ENCODE measurements at places on chromosomes 1 and 21.

- DNase-seq = peak; percentile 97
Measured at GRCh38 chr1:154974102-154974807, at the start of gene CKS1B. CKS1B (plus strand) TSS chr1:154974681; CDS start chr1:154974746, 65 bp downstream.

- no peak for DNase-seq
Measured at GRCh38 chr1:201406831-201407406, 7.8 kb upstream of the LAD1 start.

DNA sequence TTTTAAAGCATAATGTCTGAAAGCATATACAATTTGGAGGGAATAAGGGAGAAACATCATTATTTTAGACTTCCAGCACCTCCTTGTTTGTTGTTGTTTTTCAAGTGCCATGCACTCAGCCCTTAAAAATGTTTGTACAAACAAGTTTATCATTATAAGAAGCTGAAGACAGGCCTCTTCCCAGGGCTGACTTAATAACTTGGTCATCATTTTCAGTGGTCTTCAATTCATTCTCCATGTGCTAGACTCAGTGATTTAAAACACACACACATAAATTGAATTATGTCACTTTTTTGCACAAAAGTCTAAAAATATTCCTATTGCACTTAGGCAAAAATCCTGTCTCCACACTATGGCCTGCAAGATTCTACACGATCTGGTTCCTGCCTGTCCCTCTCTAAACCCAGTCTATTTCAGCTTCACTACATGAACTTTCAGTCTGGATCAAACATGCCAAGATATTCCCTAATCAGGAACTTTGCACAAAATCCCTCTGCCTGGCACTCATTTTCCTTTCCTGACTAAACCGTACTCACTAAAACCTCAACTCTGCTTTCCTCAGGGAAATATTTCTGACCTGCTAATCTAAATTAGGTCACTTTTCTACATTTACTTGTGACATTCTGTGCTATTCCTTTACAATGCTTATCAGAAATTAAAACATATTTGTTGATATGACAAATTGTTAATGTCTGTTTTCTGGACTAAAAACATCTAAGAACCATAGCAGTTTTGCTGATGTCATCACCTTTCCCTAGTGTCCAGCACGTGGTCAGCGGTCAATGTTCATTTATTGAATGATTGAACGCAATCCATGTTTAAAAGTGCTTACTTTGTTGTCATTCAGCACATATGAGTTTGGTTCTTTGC lies 14.8 kb upstream of the GBP5 start:
- DNase-seq = no peak

DNA sequence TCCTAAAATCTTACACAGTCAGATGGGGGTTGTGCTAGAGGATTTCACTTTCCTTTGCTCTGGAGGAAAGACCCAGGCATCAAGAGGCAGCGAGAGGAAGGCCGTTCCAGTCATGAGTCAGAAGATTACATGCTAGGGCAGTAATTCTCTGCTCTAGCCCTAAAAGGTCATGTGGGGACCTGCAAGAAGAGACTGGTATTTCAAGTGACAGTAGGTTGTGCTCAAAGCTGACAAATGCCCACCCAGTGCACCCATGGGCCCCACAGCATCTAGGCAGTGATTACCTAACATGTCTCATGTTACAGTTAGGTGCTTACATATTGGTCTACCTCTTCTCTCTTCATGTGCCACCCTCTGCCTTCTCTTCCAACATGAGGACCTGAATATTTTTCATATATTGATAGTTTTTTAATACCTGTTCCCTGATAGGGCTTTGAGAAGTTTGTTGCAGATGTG lies 99.7 kb upstream of the BEND5 start:
- DNase-seq = no peak

DNA sequence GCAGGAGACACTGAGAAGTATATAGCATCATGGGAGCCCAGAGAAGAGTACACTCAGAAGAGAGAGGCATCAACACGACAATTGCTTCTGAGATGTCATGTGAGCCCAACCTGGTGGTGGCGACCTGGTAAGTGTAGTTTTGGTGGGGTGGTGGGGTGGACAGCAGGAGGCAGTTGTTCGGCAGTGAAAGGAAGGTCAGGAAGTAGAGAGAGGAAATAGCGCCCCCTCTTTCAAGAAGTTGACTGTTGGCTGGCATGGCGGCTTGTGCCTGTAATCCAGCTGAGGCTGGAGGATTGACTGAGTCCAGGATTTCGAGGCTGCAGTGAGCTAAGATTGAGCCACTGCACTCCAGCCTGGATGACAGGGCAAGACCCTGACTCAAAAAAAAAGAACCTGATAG lies 12.6 kb downstream of the RSPO1 start:
- DNase-seq = no peak

DNA sequence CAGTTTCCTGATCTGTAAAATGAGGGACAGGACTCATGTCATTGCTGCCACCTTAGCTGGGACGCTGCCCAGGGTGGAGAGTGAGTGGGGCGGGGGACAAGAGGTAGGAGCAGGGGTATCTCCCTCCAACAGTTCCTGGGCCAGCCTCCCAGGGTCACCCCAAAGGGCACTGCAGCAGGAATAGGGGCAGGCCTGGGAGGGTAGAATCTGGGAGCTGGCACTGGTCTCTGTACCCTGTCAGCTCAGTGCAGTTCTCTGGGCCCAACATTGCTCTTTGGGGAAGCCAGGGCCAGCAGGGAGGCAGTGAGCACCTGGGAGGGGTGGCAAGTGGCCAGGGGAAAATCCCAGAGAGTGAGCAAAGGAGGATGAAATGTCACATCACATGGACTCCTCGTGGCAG lies 55.8 kb downstream of the ELK4 start:
- DNase-seq = no peak

DNA sequence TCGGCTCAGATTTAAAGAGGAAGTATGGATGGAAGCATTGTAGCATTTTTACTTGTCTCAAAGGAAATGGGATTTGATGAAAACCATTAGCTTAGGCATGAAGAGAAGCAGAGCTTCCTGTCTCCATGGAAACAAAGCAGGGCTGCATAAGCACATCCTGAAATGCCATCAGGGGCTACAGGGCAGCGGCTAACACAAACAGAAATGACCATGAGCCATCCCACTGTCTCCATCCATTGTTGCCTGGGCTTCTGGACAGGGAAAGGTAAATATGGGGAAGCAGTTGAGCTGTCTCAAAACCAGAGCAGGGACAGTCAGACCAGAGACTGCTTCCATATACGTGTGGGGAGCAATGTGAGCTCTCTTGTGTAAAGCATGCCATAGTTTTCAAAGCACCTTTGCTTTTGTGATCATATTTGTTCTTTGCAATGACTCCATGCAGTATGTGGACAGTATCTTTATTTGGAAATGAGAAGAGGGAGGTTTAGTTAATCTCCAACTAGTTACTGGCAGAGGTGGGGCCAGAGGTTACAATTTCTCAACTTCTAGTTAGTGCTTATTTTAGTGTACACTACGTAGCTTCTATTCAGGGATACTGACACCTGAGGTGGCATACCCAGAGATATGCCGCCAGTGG lies 176.1 kb downstream of the CACNA1E start:
- DNase-seq = no peak

DNA sequence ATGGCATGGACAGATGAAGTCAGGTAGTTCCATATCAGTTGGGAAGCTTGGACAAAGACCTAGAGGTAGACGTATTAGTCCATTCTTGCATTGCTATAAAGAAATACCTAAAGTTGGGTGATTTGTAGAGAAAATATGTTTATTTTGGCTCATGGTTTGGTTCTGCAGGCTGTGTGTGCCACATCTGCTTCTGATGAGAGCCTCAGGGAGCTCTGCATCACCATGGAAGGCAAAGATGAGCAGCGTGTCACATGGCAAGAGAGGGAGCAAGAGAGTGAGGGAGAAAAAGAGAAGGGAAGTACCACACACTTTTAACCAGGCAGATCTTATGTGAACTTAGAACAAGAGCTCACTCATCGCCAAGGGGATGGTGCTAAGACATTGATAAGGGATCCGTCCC lies 9.0 kb downstream of the TSACC start:
- no peak for DNase-seq

GRCh38 chr1:98367426-98367825 lies 294.1 kb upstream of the SNX7 start:
- no peak for DNase-seq
